ENCODE measurements at places on chromosomes 6 and 20.

- no peak for DNase-seq
Observed at GRCh38 chr6:34529665-34530327, 26.3 kb downstream of the SPDEF start.

DNA sequence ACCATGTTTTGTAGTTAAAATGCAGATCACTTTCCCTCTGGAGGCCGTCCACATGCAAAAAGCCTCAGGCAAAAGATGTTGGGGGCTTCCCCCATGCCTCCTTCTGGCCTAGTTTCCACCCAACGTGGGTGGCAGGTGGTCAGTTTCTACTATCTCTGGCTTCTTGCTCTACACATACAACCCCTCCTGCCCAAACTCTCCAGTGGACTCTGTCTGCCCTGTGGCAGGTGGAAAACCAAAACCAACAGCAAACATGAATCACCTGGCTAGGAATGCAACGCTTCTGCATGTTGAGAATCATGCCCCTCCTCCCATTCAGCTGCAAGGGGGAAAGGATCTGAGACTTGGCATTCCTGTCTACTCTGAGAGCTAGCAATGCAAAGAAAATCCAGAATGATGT lies 94.8 kb downstream of the MBOAT1 start:
- DNase-seq, result no peak

- DNase-seq, result no peak
Observed at GRCh38 chr6:160775792-160776580, 73.9 kb downstream of the PLG start.

DNA sequence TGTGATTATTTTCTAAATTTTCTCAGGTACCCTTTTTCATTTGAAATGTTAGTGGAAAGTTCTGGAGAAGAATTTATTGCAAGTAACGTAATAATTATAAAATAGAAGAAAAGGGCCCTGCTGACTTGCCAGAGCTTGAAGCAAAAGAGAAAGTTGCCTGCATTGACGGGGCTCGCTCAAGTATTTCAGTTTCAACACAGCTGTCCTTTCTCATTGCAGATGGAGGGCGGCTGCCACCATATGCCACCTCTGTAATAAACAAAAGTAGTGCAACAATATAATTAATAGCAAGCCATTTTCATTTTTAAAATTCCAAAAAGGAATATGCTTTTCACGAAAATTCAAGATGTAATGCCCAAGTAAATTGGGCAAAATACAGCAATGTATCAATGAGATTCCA lies 246.2 kb downstream of the PACRG start:
- no peak for DNase-seq

DNA sequence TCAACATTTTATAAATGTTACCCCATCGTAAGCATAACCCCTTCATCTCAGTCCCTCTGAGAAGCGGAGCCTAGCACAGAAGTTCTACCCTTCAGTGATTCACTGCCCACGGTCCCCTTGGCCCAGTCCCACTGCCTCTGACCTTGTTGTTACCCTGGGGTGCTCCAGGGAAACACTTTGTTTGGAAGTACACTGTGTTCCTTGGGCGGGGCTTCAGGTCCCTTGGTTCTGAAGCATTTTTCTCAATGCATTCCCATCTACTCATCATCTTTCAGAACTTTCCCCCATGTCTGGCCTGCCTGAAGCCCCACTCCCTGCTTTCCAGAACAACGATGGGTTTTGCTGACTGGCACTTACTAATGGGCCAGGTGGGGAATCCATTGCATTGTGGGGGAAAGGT lies 296.2 kb downstream of the FOXA2 start:
- no peak for DNase-seq

DNA sequence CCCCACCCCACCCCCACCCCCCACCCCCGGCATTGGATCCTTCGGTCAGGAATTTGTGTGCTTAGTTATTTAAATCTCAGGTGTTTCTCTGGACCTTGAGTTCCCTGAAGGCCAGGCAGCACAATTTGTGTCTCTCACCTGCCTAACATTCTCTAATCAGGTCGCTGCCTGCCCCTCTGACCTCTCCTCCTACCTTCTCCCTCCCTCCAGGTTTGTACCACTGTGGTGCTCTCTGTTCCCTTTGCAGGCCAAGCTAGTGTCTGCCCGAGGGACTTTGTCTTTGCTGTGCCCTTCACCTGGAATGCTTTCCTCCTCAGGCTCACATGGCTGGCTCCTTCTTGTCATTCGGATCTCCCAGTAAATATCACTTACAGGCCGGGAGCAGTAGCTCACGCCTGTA lies 131.4 kb upstream of the SLC2A12 start:
- no peak for DNase-seq

GRCh38 chr20:20393207-20394120 lies 25.6 kb downstream of the INSM1 start:
- DNase-seq, result no peak

- no peak for DNase-seq
Observed at GRCh38 chr6:93962566-93962965, 543.2 kb upstream of the EPHA7 start.

DNA sequence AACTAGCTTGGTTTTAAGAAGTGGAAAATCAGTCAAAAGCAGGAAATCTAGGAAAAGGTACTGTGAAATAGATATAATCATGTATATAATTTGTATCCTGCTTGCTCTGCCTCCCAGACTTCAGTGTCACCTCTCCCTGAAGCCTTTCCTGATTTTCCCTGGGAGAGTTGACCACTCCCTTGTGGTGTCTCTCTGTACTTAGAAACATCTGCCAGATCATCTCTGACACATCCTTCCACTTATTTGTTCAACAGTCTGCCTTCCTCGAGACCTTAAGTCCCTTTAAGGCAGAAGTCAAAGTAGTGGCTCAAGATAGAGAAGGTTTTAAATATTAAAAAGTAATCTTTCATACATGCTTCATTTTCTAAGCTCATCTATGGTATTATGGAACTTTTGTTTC lies 236.5 kb downstream of the CDKAL1 start:
- no peak for DNase-seq

- no peak for DNase-seq
Observed at GRCh38 chr6:105359419-105360370, 43.2 kb downstream of the PREP start.

GRCh38 chr6:17096096-17096495 lies 5.8 kb upstream of the STMND1 start:
- no peak for DNase-seq

DNA sequence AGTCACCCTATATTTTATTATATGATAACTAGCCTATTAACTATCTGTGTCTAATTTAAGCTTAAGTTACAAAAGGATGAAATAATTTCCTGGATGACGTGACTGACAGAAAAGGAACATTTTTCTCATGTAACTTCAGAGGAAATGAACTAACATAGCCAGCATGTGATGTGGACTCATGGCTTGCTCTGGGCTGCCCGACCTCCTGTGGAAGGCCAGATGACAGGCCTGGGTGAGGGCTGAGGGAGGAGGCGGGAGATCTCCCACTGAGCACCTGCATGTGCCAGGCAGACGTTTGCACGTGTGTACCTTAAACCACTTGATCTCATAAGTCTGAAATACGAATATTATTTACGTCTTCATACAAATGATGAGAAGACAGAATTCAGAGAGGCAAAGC lies 321.1 kb downstream of the SYNE1 start:
- DNase-seq, result no peak

DNA sequence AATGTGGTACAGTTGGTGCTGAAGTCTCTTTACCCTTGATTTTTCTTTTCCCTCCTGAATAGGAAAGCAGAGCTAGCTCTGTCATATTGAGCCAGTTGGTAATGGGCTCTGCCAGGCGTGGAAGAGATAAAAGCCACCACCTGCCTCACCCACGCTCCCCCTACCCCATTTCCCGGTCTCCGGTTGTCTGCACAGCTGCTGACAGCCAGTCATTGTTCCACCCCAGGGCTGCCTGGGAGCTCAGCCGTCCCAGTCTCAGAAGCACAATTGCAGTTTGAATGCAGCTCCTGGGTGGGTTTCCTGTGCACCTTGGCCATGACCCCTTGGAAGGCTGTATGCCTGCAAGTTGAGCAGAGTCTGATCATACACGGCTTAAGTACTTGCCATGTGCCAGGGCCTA lies 675.2 kb upstream of the FLRT3 start:
- no peak for DNase-seq

GRCh38 chr6:157672726-157673412 lies 150.2 kb upstream of the SNX9 start:
- no peak for DNase-seq

DNA sequence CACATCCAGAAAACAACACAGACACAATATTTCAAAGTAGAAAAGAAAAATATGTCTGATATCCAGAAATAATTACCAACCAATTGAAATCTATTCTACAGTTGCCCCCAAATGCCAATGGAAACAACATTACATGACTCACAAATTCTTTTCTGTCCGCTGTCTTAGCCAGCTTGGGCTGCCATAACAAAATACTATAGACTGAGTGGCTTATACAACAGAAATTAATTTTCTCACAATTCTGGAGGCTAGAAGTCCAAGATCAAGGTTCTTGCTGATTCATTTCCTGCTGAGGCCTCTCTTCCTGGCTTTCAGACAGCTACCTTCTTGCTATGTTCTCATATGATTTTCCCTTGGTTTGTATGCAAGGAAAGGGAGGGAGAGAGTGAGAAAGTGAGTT lies 698.1 kb downstream of the DHX35 start:
- no peak for DNase-seq

GRCh38 chr6:142452993-142453392 lies 151.2 kb downstream of the ADGRG6 start:
- DNase-seq, result no peak

DNA sequence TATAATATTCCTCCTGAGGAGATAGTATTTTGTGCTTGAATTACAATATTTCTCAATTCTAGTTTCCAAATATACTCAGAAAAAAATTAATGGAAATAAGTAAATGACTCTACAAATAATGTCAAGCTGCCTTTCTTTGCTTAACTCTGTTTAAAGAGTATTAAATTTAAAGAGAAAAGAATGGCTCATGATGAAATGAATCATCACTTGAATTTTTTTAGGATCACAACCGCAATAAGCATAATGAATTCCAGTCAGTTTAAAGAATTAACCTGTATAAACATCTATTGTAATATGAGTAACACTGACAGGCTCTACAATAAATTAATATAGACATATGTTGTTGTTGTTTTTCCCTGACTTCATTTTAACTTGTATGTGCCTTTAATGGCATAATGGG lies 266.2 kb upstream of the ADGRB3 start:
- DNase-seq, result no peak

- DNase-seq, result no peak
Observed at GRCh38 chr6:117481926-117482239, 591 bp upstream of the DCBLD1 start.

DNA sequence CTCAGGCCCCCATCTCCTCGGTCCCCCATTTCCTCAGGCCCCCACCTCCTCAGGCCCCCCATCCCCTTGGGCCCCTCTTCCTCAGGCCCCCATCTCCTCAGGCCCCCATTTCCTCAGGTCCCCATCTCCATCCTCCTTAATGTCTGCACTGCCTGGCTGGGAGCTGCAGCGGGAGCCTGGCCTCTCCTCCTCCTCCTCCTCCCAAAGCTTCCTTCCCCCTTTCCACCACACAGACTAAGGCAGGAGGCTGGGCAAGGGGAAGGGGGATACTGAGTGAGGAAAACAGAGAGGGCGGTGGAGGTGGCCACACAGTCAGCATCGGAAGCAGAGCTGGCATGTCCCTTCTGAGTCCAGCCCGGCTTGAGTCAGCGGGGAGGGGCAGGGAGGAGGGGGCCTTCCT lies 122.6 kb upstream of the RPS6KA2 start:
- no peak for DNase-seq

DNA sequence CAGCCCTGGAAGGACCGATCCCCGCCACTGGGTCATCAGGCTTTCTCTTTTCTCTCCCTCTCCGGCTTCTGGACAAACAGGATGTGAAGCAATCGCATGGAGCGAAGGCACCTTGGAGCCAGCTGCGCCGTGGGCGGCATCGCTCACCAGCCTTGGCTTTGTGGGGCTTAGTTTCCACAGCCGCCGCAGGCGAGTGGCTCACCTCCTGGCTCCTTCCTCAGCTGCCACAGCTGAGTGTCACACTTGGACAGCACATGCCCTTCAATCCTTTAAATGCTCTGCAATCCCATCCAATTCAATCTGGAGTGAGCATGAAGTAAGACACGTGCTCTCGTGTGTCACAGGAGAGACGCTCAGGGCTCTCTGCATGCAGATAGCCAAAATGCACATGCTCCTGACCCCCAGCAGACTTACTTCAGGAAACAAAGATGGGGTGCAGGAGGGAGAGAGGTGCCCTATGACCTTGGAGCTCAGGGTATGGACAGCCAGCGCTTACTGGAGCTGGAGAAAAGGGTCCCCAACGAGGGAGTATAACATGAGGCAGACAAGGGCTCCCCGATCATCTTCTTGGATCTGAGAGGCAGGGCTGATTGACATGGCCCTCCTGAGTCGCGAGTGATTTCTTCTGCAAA lies 70.9 kb downstream of the BMP7 start:
- DNase-seq, result no peak

GRCh38 chr20:44211177-44212039 lies 837 bp upstream of the OSER1 start:
- no peak for DNase-seq

DNA sequence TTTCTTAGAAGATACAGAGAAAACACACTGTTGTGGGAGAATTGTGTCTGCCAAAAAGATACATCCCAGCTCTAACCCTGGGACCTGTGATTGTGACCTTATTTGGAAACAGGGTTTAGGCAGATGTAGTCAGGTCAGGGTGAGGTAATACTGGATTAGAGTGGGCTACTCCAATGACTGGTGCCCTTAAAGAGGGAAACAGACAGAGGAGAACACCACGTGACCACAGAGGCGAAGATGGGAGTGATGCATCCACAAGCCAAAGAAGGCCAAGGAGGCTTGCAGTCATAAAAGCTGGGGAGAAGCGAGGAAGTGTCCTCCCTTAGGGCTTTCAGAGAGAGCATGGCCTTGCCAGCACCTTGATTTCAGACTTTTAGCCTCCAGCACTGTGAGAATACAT lies 35.6 kb downstream of the SLC52A3 start:
- no peak for DNase-seq

DNA sequence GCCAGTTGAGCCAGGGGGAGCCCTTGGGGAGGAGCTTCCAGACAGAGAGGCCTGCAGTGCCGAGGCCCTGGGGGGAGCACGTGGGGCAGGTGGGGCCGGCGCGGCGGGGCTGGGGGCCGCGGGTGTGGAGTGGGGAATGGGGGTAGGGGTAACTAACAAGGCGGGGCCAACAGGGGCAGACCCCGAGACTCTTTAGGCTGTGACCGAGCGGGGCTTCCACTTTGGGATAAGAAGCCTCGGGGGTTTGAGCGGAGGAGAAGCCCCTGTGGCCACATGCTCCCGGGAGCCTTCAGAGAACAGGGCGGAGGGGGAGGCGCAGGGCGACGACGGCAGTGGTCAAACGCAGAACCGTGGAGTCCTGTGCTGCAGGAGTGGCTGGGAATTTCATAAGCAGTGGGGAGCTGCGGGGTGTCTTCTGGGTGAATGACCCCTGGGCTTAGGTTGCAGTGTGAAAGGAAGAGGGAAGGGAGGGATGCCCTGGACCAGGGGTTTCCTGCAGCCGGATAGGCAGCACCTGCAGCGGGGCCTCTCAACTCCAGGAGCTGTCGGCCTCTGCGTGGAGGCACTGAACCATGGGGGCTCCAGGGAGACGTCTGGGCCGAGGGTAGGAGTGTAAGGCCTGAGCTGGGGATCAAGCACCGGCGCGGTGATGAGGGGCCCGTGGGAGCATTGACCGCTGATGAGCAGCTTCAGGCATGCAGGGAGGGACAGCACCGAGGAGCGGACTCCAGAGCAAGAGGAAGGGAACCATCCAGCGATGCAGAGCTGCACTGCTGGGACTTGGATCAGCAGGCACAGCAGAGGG lies 121.0 kb downstream of the SYNDIG1 start:
- no peak for DNase-seq

GRCh38 chr20:44720997-44721784 lies 6.0 kb downstream of the CCN5 start:
- no peak for DNase-seq
